ENCODE measurements at places on chromosomes 3 and 15. TPM values are rescaled to one million over a fixed set of nuclear protein-coding genes. Genes with fewer than 3 reads are reported as not detected.

The ISLR gene
- 46.8 TPM for total RNA-seq

The DCBLD2 gene
- 29.6 TPM for total RNA-seq

The CAMP gene
- total RNA-seq: 18.3 TPM

The EFCAB12 gene
- total RNA-seq: 0.10 TPM

The CAMK2N2 gene
- not detected for total RNA-seq

The PRR20G gene
- total RNA-seq: not detected

The GHRL gene
- not detected for total RNA-seq

The XCR1 gene
- total RNA-seq: 0.39 TPM

The MUSTN1 gene
- total RNA-seq: 9.6 TPM

The PROS1 gene
- total RNA-seq: 27.0 TPM

The PLS1 gene
- total RNA-seq: 1.4 TPM

The PP2D1 gene
- not detected for total RNA-seq

The KIAA1143 gene
- 18.3 TPM for total RNA-seq

The GJD2 gene
- not detected for total RNA-seq

The CKMT1A gene
- 7.1 TPM for total RNA-seq

The AGTR1 gene
- 39.6 TPM for total RNA-seq

The UROC1 gene
- total RNA-seq: not detected
